SHP77 treated with DMSO at 0.1 percent for 48 hours (cell line): ENCODE measurements at places on chromosomes 1 and 21.

- DNase-seq, result no peak
Observed at GRCh38 chr1:10217748-10218441, 7.5 kb downstream of the KIF1B start.

DNA sequence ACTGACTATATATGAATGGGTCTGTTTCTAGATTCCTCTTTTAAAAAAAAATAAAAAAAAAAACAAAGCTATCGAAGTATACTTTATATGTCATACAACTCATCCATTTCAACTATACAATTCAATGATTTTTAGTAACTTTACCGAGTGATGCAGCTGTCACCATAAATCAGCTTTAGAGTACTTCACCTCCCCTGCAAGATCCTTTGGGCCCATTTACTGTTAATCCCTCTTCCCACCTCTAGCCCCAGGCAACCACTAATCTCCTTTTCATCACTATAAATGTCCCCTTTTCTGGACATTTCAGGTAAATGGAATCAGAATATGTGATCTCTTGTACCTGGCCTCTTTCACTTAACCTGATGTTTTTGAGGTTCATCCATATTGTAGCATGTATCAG lies 133.9 kb downstream of the PEX14 start:
- no peak for DNase-seq

- DNase-seq, result no peak
Observed at GRCh38 chr1:37394574-37395464, 79.6 kb upstream of the ZC3H12A start.

DNA sequence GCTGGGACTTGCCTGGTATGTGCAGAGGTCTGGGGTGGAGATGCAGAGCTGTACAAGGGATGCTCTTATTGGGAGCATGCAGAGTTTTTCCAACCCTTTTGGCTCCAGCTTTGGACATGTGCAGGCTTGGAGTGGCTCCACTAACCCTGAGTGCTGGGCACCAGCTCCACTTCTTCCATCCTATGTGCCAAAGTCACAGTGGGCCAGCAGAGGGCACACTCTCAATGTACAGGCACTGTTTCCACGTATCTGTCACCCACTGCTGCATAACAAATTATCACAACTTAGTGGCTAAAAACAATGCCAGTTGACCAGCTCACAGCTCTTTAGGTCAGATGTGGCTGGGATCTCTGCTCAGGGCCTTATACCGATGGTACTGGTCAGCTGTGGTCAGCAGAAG lies 631.8 kb downstream of the AJAP1 start:
- no peak for DNase-seq

- no peak for DNase-seq
Observed at GRCh38 chr21:39164523-39164922, 18.7 kb downstream of the PSMG1 start.

- no peak for DNase-seq
Observed at GRCh38 chr21:37815893-37816292, 100.4 kb downstream of the KCNJ6 start.
